ENCODE measurements at places on chromosomes 11 and 22.

DNA sequence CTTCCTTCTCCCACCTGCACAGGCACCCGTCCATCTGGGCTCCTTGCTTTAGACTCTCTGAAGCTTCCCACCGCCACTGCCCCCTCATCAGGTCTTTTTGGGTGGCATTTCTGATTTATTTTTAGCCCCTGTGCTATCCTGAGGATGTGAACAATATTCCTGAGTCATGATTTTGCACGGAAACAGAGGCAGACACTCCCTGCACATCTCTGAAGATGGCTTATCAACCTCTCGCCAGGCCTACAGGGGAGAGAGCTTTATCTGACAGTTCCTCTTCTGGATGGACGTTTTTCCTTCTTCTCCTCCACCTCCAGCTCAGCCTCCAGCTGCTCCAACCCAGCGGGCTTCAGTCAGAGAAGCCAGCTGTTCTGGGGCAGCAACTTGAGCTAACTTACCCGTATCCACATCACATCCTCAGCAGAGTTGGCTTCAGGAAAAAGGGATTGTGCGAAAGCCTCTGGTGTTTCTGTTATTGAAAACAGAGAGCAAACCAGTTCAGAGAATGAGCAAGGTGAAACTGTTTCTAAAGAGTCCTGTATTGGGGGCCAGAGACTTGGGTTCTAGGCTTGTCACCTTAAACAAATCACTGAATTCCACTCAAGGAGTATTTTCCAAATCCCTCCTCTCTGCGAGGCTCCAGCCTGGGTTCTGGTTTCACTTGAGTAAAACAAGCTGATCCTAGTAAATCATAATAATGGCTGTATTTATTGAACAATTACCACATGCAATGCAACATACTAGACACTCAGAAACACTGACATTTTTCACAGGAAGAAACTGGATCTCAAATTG lies 33.1 kb upstream of the ETS1 start:
- no peak for DNase-seq

DNA sequence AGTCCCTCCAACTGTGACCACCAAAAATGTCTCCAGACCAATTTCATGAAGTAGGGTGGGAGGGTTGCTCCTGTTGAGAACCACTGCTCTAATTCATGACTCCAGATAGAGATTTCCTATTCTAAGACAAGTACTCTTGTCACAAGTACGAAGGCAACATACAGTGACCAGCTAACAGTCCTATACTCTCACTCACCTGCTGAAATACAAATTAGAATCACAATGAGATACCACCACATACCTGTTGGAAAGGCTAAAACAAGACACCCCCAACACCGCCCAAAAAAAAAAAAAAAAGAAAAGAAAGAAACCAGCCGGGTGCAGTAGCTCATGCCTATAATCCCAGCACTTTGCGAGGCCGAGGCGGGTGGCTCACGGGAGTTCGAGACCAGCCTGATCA lies 310.5 kb downstream of the SWAP70 start:
- DNase-seq: no peak

DNA sequence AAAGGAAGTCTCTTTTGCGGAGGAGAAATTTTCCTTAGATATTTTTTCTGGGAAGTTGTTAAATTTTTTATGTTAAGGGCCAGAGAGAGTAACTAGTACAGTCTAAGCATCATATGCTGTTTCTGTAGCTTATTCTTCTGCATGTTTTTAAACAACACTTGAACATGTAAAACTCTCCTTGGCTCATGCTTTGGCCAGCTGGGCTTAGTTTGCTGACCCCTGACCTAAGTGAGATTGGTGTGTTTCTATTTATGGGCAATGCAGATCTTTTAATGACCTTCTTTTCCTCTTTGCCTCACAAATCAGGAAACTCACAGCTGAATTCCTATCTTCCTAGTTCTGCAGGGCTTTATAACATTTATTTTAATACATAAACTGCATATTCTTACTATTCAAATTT lies 942.5 kb downstream of the OPCML start:
- DNase-seq: no peak

GRCh38 chr11:86396396-86396795 lies 21.7 kb downstream of the CCDC81 start:
- DNase-seq: no peak

- no peak for DNase-seq
Measured at GRCh38 chr11:83511646-83512045, 225.5 kb upstream of the CCDC90B start.

- no peak for DNase-seq
Measured at GRCh38 chr22:27150544-27150941, 493.2 kb downstream of the MIAT start.

GRCh38 chr11:30424844-30425243 lies 101.9 kb downstream of the ARL14EP start:
- DNase-seq: no peak

- no peak for DNase-seq
Measured at GRCh38 chr11:121210445-121211080, 82.0 kb upstream of the SC5D start.

GRCh38 chr11:396948-397548 lies 3.0 kb downstream of the PKP3 start:
- DNase-seq: no peak

GRCh38 chr11:111331711-111332479 lies 33.5 kb downstream of the POU2AF3 start:
- no peak for DNase-seq

- no peak for DNase-seq
Measured at GRCh38 chr22:40414311-40414710, 43.9 kb downstream of the SGSM3 start.

DNA sequence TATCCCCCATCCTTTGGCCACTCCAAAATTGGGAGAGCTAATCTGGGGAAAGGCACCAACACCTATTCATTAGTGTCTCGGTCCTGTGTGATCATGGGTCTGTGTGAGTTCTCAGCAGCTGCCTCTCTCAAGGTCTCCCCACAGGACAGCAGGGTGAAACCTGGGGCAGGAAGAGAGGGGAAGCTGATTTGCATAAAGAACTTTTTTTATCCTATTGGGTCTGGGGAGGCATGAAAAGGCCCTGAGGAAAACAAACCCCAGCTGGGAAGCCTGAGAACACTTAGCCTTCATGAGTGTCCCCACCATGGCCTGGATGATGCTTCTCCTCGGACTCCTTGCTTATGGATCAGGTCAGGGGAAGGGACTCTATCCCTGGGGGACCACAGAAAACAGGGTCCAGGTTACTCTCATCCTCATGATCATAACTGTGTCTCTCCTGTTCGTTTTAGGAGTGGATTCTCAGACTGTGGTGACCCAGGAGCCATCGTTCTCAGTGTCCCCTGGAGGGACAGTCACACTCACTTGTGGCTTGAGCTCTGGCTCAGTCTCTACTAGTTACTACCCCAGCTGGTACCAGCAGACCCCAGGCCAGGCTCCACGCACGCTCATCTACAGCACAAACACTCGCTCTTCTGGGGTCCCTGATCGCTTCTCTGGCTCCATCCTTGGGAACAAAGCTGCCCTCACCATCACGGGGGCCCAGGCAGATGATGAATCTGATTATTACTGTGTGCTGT lies 116.0 kb upstream of the TOP3B start:
- no peak for DNase-seq

DNA sequence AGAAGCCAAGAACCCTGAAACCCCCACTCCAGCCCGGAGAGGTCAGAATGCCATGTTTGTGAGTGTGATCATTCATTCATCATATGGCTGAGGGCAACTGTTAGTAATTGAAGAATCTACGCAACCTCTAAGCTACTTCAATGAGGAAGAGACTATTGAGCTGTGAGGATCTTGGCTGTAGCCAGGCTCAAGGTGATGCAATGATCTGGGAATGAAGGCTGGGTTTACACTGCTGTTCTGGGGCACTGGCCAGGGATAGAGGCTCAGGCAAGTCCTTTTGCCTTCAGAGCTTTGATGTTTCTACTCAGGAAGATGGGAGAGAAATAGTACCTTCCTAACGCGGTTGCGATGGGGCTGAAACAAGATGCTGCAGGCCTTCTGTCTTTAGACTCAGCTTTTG lies 12.9 kb downstream of the CRYBB2 start:
- no peak for DNase-seq

DNA sequence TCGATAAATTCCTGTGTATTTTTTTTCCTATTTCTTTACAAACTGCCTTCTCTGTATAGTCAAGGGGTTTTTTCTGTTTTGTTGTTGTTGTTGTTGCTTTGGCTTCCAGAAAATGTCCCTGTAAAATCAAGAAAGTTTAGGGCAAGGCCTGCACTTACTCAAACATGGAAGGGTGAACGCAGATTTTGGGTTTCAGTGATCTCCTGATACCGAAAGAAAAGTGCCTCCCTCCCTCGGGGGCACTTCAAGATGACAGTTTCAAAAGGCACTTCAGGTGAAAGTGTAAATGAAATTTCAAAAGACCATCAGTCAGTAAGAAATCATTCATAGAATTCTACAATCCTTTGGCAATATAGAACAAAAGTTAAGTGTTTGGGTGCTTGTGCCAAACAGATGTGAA lies 43.4 kb upstream of the TMPRSS4 start:
- no peak for DNase-seq

DNA sequence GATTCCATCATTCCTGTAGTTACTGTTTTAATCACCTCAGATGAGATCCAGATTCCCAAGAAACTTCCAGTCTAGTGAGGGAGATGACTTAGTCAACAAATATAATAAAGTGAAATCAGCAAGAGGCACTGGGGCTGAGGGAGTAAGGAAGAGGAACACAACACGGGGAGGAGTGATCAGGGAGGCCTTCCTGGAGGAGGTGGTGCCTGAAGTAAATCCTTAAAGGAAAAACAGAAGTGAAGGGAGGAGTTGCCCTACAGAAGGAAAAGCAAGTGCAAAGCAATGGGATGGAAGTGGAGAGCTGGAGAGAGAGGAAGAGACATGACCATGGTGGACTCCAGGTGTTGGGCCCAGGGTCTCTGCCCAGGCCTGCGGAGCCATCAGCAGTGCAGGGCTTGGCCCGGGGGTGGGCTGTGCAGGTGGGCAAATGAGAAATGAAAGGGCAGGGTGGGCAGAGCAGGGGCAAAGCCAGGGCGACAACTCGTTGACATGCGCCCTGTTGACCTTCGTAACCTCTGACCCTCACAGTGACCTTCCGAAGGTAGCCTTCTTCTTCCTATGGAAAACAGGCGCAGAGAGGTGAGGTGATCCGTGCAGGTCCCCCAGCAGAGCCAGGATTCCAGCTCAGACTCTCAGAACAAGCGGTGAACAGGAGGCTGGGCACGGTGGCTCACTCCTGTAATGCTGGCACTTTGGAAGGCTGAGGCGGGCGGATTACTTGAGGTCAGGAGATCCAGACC lies 12.1 kb upstream of the PPARA start:
- no peak for DNase-seq

DNA sequence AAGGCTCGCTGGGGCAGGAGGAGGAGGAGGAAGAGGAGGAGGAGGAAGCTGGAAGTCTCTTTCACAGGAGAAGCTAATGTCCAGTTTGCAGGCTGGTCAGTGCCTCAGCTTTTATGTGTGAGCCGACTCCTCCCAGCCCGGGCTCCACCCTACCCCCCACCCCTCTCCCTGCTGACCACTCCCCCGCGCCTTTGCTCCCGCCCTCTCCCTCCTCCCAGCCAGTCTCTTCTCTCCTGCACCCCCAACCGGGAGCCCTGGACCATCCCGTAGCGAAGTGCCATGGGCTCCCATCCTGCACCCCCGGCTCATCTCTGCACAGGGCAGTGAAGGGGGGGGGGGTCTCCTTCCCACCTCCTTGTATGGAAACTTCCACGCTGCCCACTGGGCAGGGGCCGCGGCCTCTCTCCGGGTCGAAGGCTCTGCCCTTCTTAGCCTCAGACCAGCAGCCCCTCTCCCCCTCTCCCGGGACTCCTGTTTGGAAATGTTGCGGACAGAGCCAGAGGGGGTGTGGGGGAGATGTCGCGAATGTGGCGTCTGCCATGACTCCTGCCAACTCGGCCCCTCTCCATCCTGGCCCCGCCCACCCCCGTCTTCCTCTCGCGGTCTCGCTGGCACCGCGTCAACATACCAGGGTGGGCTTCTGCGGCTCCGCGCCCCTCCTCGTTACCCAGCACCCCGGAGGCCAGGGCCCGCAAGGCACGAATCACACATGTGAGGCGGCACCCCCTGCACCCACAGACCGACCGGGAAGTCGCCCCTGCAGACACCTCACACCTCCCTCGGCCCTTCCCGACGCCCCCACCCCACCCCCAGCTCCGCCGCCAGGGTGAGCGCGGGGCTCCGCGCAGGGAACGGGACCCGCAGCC lies 1.8 kb downstream of the IGF2 start:
- DNase-seq: no peak

- no peak for DNase-seq
Measured at GRCh38 chr11:69066122-69067112, 17.7 kb downstream of the TPCN2 start.

GRCh38 chr11:24198481-24198880 lies 298.4 kb upstream of the LUZP2 start:
- no peak for DNase-seq

- no peak for DNase-seq
Measured at GRCh38 chr11:116190861-116191260, 581.9 kb downstream of the BUD13 start.

- no peak for DNase-seq
Measured at GRCh38 chr11:32752001-32752400, 42.5 kb downstream of the CCDC73 start.

DNA sequence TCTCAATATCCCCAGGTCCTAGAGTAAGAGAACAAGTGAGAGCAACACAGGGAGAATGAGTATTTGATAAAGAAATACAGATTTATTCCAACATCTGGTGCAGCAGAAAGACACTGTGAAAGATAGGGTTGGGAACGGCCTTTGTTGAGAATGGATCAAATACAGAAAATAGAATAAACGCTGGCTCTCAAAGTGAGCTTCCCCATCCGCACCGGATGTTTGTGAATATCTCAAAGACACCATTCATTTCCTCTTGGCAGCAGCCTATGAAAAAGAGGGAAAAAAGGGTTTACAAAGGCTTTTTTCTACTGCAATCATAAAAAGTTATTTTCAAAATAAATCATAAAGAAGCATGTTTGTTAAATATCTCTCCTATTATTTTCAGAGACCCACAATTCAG lies 279.3 kb downstream of the CASP12 start:
- DNase-seq: no peak

GRCh38 chr22:36136475-36136874 lies 24.1 kb downstream of the APOL3 start:
- no peak for DNase-seq

DNA sequence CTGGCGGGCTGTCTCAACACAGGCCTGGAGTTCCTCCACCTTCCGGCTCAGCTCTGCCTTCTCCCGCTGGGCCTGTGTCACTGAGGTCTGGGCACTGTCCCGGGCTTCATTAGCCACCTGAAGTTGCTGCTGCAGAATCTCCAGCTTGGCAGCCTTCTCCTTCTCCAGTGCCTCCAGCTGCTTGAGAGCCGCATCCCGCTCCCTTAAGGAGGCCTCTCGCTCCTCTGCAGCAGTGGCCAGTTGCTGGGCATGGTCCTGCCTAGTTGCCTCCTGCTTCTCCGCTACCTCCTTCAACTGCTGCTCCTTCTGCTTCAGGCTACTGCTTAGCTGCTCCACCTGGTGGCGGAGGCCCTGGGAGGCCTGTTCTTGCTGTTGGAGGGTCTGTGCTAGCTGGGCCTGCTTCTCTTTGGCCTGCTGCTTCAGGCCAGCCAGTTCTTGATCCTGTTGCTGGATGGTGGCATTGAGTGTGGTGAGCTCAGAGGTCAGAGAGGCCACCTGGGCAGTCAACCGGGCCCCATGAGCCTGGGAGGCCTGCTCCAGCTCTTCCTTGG lies 16.9 kb downstream of the IL18BP start:
- DNase-seq: no peak

GRCh38 chr11:126352934-126353801 lies 2.3 kb upstream of the ST3GAL4 start:
- DNase-seq: no peak
